EL (cell line): ENCODE measurements at places on chromosomes 7 and 10.

DNA sequence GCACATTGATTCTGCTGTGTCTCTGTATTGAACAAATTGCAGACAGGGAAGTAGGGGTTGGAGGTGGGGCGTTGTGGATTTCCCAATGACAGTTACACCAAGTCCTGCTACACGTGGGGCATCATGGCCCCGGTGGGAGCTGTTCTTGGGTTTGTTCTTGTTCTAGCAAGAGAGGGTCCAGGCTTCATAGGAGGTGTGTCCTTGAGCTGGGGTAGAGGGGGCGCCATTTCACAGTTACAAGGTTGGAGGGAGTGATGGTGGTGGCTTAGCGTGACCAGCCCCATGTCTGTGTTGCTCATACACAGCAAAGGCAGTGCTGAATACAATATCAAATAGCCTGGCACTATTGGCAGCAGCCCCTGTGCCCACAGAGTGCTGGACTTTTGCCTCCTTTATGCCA is 15.7 kb downstream of the SH2D4B start:
- DNase-seq: no peak

GRCh38 chr7:101285171-101285570 is 36.4 kb downstream of the IFT22 start:
- DNase-seq: no peak

DNA sequence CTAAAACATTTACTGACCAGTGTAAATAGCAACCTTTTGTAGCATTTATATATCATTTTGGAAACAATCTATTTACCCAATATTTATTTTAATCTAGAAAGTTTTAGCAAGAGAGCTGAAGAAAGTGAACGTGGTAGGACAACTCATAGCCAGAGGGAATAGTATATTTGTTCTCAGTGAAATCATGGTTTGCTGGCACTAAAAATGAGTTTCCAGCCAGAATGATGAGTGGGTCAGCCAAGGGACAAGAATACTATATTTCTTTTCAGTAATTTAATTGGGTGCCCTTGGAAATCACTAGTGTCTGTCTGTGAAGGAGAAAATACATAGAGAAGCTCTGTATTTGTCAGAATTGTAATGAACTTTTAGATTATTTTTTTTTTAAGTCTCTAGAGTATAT is 74.9 kb downstream of the MINPP1 start:
- no peak for DNase-seq

DNA sequence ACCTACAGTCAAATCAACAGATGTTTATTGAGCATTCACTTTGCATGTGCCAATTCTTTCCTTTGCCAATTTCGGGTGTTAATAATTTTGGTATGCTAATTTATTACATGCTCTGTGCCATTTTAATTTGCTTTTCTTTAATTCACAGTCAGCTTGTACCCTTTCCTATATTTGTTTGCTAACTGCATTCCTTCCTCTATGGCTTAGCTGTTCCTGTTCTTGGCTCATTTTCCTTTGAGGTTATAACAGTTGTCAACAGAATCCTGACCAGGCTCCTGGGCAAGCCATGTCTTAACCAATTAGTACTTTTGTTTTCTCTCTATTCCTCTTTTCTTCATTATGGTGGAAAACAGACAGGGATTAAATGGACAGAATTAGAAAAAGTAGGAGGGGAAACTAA is 73.6 kb upstream of the RPA3 start:
- DNase-seq: no peak
